ENCODE measurements at places on chromosomes 12 and 14.

DNA sequence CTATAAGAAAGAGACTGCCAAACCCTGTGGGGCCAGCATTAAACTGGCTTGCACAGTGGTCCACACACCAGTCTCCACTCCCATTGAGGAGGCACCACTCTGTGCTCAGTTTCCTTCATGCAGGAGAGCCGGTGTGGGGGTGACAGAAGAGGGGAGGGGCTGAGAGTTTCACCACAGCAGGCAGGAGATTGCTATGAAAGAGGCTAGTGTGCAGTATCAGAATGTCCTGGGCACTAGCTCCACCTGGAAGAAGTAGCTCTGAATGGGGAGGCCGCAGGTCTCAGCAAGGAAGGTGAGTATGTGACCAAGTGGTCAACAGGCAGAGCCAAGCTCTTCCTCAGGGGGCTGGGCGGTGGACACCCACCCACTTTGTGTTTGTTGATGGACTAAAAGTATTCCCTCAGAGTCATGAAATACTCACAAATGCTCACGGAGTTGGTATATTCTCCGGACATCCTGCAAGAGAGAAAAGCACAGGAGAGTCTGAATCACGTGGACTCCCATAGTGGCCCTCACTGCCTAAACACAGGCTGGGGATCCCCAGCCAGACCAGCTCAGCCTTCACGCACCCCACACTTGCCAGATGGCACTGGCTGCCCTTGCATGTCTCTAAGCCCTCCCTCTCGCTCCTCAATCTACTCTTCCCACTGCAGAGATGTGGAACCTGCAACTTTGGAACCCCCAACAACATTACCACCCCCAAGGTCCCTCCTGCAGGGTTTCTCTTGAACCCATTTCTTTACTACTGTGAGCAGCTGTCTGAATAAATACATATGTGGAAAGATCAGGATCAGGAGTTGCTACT is 7.8 kb upstream of the KRT72 start:
- DNase-seq, result no peak

DNA sequence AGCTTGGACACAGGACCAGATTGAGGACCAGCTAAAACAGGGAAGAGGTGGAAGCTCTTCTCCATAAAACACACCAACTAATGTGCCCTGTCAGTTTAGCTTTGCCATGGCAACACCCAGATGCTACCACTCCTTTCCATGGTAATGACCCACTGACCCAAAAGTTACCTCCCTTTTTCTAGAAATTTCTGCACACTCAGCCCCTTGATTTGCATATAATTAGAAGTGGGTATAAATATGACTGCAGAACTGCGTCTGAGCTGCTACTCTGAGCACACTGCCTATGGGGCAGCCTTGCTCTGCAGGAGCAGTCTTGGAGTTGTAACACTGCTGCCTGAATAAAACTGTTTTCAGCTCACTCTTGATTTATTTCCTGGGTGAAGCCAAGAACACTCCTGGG is 3.2 kb upstream of the TDG start:
- DNase-seq, result no peak

DNA sequence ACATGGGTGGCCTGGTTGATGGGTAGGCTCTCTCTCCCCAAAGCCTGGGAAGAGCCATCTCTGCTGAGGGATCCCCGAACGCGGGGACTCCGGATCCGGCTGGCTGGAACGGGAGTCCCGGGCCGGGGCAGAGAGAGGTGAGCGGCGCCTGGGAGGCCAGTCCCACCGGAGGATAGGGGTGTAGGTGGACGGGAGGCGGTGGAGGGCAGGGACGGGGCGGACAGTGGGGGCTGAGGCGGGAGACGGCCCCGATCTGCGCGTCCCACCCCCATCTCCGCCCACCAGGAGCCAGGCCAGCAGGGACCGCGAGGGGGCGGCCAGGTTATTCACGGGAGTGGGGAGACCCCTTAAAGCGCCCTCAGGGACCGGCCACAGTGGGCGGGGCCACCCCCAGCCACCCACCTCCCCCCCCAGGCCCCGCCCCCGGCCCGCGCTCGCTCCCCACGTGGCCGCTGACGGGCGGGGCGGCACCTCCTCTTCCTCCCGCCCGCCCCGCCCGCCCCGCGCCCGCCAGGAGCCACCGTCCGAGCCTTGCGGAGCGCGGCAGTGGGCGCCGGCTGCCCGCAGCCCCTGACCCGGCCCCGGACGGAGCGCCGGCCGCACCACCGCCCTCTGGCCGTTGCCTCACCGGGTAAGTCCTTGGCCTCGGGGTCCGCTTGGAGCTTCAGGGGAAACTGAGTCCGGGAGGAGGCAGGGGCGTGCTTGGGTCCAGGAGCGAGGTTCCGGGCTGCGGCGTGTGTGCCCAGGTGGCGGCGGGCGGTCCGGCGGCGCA is at the start of gene INF2:
INF2 (plus strand) TSS at position 510 of the 772 bp plus-strand sequence. CDS start 11,748 bp downstream, outside the sequence.
- DNase-seq, result no peak

DNA sequence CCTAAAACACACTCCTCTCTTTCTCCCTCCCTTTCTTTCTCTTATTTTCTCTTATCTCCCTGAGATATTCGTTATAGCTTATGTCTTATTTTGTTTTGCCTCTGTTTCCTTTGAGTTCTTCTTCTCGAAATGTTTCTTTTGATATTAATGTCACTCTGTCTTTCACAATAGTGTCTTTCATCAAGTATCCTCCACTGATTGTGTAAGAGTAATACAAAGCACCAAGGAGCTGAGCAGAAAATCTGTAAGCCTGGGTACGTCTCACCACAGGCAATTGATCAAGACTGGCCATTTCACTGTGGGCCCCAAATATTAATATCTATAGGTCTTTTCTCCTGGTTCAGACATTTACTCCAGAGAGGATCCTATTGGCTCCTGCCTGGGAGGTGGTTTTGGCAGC is 4.8 kb upstream of the LYZ start:
- DNase-seq, result no peak

- no peak for DNase-seq
These were observed 135.6 kb downstream of the BCL11B start for GRCh38 chr14:99136401-99136800.

- DNase-seq, result no peak
These were observed 8.1 kb downstream of the CORO1C start for GRCh38 chr12:108722992-108723766.

DNA sequence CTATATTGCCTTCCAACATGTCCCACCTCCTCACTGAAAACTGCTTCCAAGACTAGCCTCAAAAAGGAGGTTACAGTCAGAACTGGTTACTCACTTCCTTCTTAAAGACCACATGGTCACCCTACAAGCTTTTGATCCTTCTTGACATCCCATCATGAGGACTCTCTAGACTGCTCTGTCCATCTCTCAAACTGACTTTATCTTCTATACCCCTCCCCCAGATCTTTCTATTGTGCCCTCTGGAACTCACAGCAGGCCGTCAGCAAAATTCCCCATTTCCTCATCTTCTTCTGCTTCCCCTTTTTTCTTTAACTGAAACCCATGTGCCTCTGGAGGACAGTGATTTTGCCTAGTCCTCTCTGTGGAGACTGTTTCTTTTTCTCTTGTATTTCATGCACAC is 18.1 kb upstream of the IGF1 start:
- DNase-seq, result no peak

DNA sequence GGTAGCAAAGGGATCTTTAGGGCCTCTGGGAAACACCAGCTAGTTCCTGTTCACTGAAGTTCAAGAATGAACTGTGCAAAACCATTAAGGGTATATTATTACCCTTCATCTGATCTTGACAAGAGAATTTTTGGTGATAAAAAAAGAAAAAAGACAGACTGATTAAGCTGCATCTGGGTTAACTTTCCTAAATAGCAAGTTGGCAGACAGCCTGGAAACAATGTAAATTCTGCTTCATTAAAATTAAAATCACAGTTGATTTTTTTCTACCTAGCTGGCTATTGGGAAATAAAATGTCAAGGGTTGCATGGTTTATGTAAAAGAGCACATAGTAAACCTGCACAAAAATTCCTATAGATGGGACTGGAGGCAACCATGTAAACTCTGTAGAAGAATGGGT is 126.6 kb upstream of the PRKD1 start:
- DNase-seq, result no peak

GRCh38 chr12:22372277-22372837 is 37.9 kb upstream of the ST8SIA1 start:
- no peak for DNase-seq

DNA sequence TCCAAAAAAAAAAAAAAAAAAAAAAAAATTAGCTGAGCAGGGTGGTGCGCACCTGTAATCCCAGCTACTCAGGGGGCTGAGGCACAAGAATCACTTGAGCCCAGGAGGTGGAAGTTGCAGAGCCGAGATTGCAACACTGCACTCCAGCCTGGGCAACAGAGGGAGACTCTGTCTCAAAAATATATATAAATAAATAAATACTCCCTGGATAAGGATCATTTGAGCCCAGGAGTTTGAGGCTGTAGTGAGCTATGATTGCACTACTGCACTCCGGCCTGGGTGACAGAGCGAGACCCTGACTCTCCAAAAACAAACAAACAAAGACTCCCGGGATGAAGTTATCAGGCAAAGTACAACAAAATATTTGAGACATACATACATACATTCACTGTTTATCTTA is 3.3 kb upstream of the NAA25 start:
- DNase-seq, result no peak

All from activated T-helper 1 cell treated with anti-CD3 and anti-CD28 coated beads, Interleukin-2, amount 50 U/mL, for 16 hours (primary cell).